ENCODE measurements at places on chromosomes 12 and 14.

- no peak for DNase-seq
Measured at GRCh38 chr12:117850048-117850447, 118.7 kb downstream of the KSR2 start.

DNA sequence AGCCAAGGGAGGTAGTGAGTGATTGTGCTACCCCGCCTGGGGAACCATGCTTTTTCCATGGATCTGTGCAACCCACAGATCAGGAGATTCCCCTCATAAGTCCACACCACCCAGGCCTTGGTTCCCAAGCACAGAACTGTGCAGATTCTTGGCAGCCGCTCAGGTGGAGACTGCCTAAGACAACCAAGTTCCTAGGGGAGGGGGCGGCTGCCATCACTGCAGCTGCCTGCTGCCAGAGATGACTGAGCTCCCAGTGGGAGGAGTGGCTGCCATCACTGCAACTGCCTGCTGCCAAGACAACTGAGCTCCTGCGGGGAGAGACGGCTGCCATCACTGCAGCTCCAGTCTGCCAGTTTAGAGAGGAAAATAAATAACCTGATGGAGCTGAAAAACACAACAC, 138.3 kb upstream of the GARIN2 start:
- DNase-seq: no peak

DNA sequence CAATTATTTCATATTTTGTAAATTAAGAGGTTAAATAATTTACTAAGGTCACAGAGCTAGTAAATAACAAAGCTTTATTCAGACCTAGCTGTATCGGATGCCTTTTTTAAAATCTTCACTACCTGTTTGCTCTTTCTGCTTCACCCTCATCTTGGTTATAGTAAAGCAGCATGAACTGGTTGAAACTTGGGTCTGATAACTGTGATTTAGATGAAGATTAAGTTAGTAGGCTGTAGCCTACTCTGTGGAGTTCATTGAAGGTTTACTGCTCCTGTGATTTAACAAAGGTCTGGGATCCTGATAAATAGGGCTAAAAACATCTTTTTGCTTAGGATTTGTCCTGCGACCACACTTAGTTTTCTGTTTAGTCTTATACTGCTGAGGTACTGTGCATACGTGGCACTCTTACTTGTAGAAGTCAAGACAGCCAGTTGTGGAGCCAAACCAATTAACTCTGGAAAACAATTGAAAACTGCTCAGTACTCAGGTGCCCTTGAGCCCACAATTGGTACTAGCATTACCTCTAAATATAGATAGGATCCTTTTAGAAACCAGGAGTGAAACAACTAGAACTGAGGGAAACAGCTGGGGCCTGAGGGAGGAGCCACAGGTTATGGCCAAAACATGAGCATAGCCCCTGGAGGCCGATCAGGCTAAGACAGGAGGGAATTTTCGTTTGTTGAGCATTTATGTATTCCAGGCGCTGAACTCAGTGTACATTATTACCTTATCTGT, 2.3 kb downstream of the SPATS2 start:
- peak; percentile 63 for DNase-seq

DNA sequence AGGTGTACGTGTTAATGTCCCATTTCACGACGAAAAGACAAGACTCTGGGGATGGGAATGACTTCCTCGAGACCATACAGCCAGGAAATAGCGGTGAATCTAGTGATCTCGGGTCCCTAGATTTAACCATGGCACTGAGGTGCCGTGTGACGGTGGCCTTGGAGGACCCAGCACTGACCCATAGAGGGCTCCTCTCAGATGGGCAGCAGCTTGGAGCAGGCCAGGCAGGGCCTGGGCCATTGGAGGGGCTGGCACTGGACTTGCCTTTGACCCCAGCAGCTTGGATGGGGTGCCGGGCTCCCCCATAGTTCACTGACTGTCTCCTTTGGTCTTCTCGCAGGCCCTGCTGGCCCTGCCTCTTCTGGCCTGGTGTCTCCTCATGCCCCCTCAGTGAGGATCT, 5.4 kb downstream of the TCL1B start:
- no peak for DNase-seq

GRCh38 chr14:61319706-61320105, 1.7 kb upstream of the PRKCH start:
- DNase-seq: no peak

GRCh38 chr12:100651694-100652093, 78.2 kb downstream of the GAS2L3 start:
- DNase-seq: no peak

DNA sequence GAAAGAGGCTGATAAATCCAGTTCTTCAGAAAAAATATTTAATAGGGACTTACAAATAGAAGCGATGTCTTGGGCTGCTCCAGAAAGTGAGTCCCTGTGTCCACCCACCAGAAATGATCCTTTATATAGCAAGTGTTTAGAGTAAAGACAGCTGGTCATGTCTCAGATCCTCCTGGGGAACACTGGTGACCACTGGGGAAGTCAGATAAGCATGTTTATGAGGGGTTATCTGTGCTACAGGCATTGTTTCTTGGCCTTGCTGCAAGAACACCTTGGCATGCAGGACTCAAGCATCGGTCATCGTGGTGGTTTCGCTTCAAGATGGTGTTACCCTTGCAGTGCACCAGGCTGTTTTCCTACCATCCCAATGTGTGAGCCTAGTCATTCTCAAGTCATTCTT, 27.2 kb downstream of the CPM start:
- DNase-seq: no peak

DNA sequence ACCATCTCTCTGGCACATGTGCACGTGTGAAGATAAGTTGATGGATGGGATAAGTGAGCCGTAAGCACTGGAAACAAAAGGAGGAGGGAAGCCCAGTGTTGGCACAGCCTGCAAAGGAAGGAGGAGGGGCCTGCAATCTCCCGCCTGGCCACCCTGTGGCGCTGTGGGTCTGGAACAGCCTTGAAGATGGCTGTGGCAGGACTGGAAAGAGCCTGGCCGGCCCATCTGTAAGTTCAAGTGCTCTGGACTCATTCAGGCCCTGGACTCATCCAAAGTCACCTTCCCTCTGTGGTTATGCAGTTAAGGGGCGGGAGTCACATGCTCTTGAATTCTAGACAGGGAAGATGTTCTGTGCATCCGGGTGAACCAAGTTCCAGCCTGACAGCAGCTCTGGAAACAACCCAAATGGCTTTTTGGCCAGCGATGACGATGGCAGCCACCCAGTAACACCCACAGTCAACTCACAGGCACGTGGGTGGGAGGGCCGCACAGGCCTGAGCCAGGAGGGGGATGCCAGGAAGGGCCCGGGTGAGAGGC, 50.4 kb downstream of the CHGA start:
- peak; percentile 83 for DNase-seq

Data from Peyer's patch (tissue), 4 donors.